NCI-H510A (cell line): ENCODE measurements at places on chromosomes 16 and 17.

DNA sequence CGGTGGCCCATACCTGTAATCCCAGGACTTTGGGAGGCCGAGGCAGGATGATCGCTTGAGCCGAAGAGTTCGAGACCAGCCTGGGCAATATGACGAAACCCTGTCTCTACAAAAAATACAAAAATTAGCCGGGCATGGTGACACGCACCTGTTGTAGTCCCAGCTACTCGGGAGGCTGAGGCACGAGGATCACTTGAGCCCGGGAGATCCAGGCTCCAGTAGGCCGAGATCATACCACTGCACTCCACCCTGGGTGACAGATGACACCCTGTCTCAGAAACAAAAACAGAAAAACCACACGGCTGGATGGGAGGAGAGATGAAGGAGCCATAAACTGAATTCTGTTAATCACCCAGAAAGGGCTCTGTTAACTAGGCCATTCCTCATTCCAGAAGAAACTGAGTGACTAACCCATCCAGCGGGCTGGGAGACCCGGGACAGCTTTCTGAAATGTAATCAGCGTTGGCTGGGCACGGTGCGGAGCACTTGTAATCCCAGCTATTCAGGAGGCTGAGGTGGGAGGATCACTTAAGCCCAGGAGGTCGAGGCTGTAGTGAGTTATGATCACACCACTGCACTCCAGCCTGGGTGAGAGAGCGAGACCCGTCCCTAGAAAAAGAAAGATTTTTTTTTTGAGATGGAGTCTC is 641 bp upstream of the NT5C3B start:
- DNase-seq = no peak

DNA sequence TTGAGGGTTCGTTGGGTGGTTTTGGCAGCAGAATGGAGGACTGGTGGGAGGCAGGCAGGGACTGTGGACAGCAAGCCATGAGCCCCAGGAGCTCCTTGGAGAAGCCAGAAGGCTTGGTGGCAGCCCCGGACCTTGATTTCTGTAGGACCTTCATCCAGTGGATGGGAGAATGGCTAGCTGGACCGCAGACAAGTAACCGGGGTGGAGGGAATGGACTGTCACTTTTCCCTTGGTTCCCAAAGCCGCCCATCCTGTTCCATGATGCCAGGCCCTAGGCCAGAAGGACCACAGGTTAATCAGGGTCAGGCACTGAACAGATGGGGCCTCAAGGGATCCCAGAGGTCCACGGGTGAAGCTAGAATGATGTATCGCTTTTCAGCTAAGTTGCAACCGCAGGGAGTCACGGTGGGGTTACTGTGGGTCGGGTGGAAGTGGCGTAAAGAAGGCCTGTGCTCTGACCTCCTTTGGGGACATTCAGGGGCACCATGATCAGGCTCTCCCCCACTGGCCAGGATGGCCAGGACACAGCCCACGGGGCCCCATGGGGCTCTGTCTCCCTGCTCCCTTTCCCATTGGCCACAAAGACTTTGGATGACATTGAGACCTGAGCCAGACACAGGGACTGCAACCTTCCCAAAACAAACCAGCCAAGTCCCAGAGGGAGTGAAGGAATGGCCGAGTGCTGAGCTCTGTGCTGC is 66.9 kb upstream of the MRTFB start:
- DNase-seq = no peak

GRCh38 chr16:21264571-21265036 is 13.5 kb downstream of the CRYM start:
- no peak for DNase-seq

DNA sequence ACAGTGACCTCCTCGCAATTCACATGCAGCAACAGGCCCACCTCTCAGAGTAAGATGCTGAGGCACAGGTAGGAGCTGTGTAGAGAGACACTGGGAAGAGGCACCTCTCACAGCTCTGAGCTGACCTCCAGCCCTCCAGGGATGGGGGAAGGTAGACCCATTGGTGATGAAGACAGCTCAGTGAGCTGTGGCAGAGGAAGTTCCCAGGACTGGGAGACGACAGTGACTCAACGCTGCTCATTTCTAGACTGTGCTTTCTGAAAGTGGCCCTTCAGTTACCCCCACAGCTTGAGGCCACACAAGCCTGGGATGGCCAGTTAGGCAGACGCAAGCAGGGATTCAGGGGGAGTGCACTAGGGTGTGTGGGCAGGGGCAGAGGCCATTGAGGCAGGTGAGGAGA is 2073.2 kb downstream of the TP53TG3F start:
- DNase-seq = no peak

DNA sequence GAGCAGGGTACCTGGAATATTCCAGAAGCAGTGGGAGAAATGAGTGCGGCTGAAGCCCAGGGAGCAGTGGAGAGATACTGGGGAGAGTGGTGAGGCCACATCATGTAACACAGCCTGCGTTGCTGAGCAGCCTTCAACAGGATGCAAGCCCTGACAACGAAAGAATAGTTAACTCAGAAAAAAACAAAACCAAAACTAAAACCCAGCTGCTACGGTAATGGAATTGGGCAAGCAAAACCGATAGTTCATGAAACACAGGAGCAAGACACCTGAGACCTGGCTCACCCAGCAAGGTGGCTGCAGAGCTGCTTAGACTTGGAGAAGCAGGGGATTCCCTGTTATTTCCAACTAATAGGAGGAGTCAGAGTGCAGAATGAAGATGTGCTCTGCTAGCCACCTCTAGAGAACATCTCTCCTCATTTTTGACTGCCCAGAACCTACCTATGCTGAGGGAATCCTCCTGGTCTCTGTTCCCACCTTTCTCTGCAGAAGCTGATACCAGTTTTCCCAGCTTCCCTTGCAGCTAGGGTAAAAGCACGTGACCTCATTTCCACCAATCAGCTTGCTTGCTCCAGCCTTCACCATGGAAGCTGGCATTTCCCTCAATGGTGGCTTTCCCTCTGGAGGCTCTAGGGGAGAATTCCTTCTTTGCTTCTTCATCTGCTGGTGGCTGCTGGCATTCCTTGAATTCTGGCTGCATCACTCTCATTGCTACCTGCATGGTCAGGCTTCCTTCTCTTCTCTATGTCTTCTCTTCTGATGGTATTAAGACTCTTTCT is 59.4 kb upstream of the XYLT1 start:
- no peak for DNase-seq

DNA sequence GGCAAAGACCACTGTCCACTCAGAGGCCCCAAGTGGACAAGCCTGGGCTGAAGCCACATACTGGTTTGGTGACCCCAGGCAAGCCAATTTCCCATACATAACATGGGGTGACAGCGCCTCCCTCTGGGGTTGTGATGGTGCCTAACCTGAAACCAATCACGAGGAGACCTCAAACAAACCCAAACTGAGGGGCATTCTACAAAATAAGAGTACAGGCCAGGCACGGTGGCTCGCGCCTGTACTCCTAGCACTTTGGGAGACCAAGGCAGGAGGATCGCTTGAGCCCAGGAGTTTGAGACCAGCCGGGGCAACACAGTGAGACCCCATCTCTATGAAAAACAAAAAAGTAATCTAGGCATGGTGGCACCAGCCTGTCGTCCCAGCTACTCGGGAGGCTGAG is 3.6 kb downstream of the P2RX5 start:
- DNase-seq = no peak

DNA sequence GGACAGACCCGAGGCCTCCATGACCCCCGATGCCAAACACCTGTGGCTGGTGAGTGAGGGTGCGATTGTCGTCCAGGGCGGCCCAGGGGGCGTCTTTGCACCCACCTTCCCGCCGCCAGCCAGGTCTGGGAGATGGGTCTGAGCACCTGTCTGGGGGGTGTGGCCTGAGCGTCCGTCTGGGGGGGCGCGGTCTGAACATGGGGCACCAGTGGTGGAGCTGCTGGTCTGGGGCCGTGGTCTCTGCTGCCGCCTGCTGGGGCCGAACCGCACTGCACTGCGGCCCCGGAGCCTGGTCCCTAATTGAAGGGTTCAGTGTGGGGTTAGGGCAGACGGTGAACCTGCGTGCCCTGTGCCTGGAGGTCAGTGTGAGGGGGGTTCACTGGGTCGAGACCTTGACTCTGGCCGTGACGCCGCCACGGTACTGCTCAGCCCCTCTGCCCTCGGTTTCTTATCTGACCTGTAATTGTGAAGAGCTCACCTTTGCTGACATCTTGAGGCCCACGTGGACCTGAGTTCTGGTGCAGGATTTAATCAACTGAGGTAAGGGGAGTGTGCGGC is 12.6 kb upstream of the TCF25 start:
- DNase-seq = no peak

GRCh38 chr16:69563605-69564580 is 1.9 kb upstream of the NFAT5 start:
- no peak for DNase-seq

- DNase-seq = no peak
These were observed 35.9 kb downstream of the SRL start for GRCh38 chr16:4205971-4206370.

DNA sequence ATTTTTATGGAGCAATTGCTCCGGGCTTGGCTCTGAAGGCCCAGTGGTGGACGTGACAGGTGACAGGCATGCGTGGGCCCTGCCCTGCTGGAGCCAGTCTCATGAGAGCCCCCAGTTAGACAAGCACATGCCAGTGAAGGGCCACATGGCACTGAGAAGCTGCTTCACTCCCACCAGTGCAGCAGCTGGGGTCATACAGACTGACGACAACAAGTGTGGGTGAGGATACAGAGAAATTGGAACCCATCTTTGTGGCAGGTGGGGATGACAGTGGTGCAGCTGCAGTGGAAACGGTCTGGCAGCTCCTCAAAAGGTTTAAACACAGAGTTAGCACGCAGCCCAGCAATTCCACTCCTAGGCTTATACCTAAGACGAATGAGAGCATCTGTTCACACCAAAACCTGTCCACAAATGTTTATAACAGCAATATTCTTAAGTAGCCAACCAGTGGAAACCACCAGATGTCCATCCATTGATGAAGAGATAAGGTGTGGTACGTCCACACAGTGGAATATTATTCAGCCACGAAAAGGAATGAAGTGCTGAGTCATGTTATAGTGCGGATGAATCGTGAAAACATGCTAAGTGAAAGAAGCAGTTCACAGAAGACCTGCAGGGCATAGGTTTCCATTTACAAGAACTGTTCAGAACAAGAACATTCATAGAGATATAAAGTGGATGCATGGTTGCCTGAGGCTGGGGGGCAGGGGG is 12.5 kb upstream of the CIBAR2 start:
- no peak for DNase-seq

DNA sequence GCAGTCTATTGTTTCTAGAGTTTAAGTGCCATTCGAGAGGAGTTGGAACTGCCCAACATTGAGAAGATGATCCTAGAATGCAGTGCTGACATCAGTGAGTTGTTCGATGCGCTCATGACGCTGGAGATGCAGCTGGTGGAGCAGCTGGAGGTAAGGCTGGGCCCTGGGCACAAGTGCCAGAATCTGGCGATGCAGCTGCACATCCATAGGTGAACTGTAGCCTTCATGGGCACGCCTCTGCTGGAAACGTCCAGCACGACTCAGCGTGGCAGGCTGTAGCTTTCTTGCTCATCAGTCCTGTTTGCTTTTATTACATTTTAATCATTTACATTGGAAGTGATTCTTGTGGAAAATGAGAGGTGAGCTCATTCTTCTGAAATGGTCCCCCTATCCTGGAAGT is 31.7 kb downstream of the DRC3 start:
- peak; percentile 62 for DNase-seq

GRCh38 chr17:55722742-55723487 is at the start of gene TMEM100:
TSS of gene TMEM100 (minus strand) at chr17:55722864. CDS start at chr17:55721070, 1,794 bp downstream.
- no peak for DNase-seq

DNA sequence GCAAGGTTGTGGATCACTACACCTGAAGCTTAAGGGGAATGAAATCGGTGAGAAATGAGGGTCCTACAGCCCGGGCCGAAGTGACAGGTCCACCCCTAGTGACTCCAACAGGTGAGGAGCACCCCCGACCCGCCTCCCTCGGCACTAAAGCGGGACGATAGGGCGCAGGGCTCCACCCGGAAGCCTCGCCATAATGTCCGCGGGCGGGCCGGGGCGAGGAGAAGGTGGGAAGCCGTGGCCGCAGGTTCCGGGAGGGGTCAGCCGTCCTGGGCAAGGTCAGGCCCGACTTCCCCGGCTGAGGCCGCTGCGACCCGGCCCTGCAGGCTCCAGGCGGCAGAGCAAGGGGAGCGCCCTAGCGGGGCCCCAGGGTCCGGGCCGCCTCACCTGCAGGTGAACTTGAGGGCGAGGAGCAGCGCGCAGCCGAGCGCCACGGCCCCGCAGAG is 543 bp downstream of the TXNDC11 start:
- no peak for DNase-seq

DNA sequence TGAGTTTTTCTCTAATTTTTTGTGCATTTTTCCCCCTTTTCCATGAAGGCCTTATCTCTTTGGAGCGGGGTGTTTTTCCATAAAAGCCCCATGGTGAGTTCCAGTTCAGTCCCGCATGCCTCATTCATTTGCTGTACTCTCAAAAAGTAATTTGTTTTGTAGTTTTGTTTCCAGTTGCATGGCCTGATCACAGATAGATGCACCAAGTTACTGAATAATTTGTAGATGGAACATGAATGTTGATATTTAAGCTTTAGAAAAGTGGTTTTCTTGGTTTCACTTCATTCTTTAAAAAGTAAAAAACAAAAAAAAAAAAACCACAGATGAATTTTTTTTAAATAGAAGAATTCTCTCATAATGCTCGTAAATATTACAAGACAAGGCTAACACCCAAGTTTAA is 349.2 kb downstream of the BCAS3 start:
- DNase-seq = no peak

DNA sequence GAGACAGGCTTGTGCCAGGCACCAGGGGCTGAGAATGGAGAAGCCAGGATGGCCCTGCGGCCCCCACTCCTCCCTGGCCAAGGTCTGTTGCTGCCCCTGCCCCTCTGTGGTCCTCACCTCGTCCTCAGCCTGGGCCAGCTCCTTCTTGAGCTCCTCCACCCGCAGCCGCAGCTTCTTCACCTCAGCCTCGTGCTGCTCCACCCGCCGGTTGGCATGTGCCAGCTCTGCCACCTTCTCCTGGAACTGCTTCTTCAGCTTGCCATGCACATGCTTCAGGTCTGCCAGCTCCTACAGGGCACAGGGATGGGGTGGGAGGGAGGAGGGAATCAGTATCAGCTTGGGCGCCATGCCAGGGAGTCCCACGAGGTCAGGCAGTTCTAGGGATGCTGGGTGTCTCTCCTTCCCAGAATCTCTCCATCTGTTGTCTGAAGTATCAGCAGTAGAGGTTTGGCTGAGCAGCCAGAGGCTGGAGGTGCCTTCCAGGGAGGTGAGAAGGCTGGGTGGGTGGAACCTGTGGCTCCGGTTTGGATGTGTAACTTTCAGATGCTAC is 20.1 kb downstream of the CCDC102A start:
- no peak for DNase-seq

GRCh38 chr16:27097800-27098230 is 31.1 kb downstream of the C16orf82 start:
- no peak for DNase-seq

DNA sequence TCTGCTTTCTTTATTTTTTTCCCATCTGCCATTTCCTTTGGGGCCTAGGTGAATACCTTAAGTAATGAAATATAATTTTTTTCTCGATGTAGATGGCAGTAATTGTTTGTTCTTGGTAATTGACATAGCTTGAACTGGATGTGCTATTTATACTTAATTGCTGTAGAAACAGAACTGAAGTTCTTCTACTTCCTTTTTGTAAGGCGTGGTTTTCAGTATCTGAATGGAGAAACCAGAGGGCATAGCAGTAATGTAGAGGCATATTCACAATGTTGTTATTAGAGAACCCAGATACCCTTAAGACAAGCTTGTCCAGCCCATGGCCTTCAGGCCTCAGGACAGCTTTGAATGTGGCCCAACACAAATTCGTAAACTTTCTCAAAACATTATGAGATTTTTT is 16.4 kb downstream of the ATP6V0A1 start:
- DNase-seq = no peak
